ENCODE measurements at places on chromosomes 1 and 21.

GRCh38 chr21:17693801-17694200 lies 81.1 kb upstream of the BTG3 start:
- DNase-seq, result no peak

DNA sequence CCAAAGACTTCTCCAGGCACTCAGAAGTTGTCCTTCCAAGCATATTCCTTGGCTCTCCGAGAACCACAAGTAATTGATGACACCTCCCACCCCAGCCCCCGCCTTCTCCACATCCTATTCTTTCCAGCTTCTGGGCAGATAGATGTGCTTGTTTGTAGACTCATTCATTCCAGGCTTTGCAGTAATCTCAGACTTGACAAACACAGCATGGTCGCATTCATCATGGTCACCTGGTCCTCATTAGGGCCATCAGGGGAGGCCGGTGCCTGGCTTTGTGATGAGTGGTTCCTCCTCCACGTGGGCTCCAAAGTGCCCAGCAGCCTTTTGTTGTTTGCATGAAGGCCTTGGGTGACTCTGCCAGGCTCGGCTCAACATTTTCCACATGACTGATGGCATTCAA lies 28.5 kb upstream of the KCNE2 start:
- DNase-seq, result no peak

GRCh38 chr1:10789047-10789791 lies 7.2 kb downstream of the CASZ1 start:
- DNase-seq, result no peak

DNA sequence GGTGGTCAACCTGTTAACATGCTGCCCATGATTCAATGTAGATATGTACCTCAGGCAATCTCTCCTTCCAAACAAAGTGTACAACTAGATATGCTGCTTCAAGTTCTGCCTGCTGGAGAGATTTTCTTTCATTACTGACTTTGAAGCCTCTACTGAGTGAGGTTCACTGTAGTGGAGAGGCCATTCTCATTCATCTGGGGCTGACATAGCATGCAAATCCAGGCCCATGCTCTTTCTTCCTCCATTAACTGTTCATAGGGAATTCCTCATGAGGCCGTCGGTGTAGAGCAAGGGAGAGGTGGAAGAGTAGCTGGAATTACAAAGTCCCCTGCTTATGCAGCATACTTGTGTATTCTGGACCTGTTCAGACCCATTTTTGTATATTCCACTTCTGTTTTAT lies 38.6 kb downstream of the VANGL2 start:
- no peak for DNase-seq

DNA sequence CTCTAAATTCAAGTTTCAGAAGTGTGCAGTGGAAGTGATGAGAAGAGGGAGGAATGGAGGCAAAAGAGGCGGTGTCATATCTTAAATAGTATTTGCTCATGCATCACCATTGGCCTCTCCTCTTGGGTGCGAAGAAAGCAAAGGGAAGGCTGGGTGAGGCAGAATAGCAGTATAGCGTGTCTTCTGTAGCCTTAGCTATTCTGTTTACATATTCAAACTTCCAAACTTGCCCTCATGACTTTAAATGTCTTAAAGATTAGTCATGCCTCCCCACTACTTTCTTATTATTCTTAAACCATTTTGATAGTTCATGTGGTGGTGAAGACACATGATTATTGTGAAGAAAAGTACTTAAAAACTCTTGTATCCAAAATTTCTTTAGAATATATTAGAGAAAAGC lies 104.6 kb upstream of the TENT5C start:
- DNase-seq, result no peak

DNA sequence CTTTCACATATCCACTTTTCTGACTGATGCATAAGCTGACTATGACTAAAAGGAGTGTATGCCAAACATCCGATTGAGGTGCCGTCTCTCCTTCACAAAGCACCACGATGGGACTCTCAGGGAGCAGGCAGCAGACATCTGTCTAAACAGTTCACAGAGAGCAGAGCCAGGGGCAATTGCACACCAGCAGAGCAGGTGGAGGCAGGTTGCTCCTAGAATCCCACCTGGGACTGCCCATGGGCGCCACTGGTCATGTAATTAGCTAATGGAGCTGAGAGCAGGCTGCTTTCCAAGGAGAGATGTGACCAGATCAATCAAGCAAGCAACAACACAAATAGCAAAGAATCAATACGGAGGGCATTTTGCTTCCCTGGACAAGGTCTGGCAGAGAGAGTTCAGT lies 30.5 kb upstream of the COA6 start:
- DNase-seq, result no peak

- no peak for DNase-seq
These were observed 17.2 kb upstream of the PTAFR start for GRCh38 chr1:28193701-28194161.

- no peak for DNase-seq
These were observed 10.8 kb upstream of the PALMD start for GRCh38 chr1:99634971-99635624.

GRCh38 chr1:44801491-44802305 lies 1.5 kb downstream of the PLK3 start:
- no peak for DNase-seq

GRCh38 chr1:89391686-89392085 lies 27.8 kb downstream of the GBP6 start:
- DNase-seq, result no peak
